ENCODE measurements at places on chromosomes 1 and 21.

- DNase-seq: no peak
Observed at GRCh38 chr21:33301632-33302002, 23.2 kb upstream of the IFNAR1 start.

DNA sequence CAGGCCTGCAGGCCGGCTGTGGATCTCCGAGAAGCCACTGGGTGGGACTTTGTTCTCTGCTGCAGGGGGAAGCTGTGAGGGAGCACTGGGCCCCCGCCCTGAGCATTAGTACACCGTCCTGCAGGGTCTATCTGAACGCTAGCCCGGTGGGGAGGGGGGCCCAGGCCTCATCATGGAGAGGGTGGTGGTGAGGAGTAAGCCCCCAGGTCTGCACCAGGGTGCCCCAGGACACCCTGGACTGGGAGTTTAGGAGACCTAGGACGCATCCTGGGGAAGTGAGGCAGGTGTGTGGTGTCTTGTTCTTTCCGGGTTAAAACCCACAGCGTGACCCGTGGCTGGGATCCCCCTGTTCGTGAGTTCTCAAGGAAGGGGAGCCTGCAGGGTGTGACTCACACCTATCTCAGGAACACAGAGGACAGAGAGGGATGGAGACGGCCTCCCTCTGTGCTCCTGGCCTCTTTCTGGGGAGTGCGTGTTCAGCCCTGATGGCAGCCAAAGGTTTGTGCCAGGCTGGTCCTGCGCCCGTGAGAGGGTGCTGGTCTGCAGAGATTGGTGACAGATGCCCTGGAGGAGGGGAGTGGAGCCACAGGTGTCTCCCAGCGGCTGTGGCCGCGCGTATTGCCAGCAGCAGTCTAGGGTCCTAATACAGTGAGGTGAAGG is 44.8 kb downstream of the AGPAT3 start:
- DNase-seq: no peak

DNA sequence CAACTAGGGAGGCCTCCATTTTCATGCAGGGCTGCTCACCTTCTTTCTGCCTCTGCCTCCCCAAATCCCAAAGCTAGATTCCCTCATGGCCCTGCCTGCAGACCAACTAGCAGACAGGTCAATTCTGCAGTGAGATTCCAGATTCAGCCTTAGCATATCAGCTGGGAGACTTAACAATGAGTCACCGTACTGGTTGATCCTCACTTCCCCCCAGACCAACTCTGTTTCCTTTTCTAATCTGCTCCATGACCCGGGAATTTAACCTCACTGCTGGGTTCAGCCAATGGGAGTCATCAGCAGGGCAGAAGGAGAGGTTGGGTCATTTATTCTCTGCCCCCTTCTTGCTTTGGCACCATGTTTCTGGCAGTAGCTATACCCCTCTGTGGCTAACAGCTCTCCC is 140.6 kb upstream of the GRIK3 start:
- DNase-seq: no peak

DNA sequence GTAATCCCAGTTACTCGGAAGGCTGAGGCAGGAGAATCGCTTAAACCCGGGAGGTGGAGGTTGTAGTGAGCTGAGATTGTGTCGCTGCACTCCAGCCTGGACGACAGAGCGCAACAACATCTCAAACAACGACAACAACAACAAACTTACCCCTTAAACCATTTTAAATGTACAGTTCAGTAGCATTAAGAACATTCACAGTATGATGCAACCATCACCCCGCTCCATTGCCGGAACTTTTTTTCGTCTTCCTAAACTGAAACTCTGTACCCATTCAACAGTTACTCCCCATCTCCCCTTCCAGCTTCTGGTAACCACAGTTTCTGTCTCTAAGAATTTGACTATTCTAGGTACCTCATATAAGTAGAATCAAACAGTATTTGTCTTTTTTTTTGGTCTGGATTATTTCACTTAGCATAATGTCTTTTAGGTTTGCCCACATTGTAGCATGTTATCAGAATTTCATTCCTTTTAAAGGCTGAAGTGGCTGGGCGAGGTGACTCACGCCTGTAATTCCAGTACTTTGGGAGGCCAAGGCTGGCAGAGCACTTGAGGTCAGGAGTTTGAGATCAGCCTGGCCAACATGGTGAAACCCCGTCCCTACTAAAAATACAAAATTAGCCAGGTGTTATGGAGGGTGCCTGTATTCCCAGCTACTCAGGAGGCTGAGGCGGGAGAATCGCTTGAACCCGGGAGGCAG is 19.6 kb downstream of the CA6 start:
- DNase-seq: no peak

DNA sequence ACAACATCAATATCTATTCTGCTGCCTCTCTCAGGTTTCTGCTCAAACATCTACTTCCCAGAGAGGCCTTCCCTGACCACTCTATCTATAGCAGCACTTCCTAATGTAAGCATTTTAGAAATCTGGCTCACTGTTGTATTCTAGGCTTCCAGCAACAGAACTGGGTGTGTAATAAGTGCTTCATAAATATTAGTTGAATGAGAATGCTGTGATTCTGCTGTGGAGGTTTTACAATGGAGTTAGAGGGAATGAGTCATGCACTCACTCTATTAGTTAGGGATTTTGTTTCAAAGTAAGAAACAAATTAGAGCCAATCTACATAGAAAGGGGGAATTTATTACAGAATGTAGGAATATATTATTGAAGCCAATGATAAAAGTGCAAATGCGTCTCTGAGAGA is 38.6 kb upstream of the SLC35F3 start:
- no peak for DNase-seq

GRCh38 chr1:85258536-85259117 is 835 bp downstream of the C1orf52 start:
- peak; percentile 25 for DNase-seq

DNA sequence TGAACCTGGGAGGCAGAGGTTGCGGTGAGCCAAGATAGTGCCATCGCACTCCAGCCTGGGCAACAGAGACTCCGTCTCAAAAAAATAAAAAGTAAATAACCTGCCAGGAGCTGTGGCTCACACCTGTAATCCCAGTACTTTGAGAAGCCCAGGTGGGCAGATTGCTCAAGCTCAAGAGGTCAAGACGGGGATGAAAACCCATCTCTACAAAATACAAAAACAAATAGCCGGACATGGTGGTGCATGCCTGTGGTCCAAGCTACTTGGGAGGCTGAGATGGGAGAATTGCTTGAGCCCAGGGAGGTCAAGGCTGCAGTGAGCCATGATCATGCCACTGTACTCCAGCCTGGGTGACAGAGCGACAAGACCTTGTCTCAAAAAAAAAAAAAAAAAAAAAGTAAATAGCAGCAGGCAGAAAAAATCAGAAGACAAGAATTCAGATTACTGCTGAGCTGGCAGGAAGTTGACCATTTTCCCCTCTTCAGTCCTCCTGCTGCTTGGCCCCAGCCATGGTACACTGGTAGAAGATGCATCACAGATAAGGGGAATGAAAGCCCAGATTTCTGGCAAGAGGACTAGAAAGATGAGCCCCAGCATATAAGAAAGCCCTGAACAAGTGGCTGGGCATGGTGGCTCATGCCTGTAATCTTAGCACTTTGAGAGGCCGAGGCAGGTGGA is 97.6 kb downstream of the TOMM20 start:
- DNase-seq: no peak

DNA sequence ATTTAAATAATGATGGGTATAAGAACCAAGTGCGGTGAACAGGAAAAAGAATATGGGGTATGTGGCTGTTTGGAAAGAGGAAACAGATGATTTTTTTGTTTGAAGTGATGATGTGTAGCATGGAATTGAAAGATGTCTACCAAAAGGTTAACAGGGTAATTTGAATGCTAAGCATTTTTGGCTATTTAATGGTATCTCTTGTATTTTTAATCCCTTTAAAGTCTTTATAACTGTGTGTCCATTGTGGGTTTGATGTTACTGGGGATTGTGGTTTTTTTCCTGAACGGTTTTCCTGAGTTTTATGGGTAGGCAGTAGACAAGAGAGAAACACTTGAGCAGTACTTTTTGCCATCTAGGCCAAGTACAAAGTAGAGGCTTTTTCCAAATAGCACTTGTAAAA is 63.2 kb downstream of the PRDM2 start:
- no peak for DNase-seq

GRCh38 chr1:152932170-152932811 is 14.7 kb upstream of the SPRR5 start:
- no peak for DNase-seq

GRCh38 chr1:77687519-77687906 is 5.1 kb upstream of the ZZZ3 start:
- no peak for DNase-seq

DNA sequence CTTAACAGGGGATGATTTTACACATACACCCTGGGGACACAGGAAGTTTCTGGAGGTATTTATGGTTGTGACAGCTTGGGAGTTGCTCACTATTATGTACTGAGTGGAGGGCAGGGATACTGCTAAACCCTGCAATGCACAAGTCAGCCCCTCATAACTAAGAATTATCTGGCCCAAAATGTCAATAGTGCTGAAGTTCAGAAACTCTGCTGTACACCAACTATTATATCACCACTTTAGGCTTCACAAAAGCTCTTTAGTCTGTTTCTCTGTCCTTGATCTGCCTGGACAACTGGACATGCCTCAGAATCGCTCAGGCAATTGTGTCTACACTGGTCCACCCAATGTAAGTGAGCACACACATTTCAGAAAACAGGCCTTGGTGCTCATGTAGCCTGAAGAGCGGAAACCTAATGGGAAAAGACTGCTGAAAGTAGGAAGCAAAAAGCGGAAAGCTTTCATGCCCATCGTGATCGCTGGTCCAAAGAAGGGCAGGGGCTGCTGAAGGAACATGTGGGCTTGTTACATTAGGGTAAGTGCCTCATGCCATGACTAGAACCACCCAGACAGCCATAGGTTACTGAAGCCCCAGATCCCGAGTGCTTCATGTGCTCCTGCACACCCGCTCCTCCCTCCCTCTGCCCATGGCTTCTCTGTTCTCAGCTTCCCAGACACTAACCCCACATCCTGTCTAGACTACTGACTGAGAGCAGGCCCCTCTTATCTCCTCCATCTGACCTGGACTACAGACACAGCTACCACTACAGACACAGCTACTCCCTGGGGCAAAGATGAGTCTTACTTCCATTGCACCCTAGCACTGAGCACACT is 73.5 kb downstream of the LRIG2 start:
- peak; percentile 47 for DNase-seq

DNA sequence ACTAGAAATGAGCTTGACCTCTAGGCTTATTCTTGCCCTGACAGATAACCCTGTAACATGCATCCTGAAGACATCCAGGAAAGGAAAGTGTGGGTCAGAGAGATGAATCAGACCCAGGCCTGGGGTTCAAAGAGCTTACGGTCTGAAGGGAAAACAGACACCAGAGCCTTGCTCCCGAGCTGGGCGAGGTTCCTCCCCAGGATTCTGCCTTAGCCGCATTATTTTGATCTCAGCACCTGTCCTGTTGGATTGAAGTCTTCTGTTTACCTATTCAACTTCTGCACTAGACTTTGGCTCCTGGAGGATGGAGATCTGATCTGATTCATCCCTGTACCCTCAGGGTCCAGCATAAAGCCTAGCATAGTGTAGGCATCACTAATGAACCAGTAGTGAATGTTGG is 1.9 kb downstream of the CYP4B1 start:
- no peak for DNase-seq

GRCh38 chr1:225818229-225818628 is 8.3 kb downstream of the EPHX1 start:
- DNase-seq: no peak

- no peak for DNase-seq
Observed at GRCh38 chr1:46605232-46605631, 1.2 kb upstream of the MKNK1 start.

DNA sequence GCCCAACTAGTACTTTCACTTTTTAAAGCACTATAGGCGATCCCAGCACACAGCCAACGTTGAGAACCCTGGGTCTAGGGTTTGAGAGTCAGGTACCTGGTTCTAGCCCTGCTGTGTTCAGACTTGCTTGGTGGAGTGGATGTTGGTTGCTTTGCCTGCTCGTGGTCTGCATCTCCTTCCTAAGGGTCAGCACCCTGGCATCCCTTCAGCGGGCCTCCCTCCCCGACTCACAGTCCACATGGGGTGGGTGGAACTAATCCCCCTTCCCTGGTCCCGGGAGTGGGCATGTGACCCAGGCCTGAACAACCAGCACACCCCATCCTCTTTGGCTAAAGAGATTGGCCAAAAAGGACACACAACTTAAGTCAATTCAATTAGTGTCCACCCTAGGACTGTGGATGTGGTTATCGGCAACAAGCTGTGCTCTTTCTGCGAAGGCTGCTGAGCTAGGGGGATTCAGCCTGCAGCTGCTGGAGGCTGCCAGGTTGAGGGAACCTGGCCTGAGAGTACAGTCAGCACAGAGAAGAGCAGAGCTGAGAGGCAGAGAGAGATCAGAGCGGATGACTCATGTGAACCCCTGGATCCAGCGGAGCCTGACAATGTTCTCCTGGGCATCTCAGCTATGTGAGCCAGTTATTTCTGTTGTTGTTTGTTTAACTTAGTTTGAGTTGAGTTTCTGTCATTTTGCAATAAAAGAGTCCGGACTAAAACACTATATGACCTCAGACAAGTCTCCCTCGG is 138.9 kb downstream of the ACTL8 start:
- DNase-seq: no peak

- no peak for DNase-seq
Observed at GRCh38 chr1:26352338-26352679, 1.6 kb downstream of the CRYBG2 start.

DNA sequence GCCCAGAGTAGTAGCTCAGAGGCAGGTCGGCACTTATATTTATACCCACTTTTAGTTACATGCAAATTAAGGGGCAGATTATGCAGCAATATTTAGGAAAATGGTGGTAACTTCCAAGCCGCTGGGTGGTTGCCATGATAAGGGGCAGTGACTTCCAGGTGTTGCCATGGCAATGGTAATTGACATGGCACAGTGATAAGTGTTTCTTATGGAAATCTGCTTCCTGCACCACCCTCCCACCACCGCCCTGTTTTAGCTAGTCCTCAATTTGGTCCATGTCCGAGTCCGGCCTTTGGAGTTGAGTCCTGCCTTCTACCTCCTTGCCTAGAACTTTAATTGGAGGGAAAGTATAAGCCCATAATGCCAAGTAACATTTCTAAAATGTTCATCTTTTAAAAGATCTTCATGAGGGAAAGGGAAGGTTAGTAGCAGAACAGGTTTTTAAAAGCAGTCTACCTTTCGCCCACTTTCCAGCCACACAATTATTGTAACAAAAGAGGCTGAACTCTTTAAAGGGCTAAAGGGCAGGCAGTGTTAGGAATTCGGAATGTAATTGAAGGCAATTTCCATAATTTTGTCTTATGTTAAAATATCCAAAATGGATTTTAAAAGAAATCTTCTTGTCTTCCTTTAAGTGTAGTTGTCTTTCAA is 21.7 kb downstream of the ZBTB8B start:
- no peak for DNase-seq

GRCh38 chr1:237205400-237206064 is 163.5 kb downstream of the RYR2 start:
- no peak for DNase-seq

- DNase-seq: peak; percentile 86
Observed at GRCh38 chr1:36160949-36161485, 5.1 kb downstream of the MAP7D1 start.
